ENCODE measurements at places on chromosomes 4 and X.

DNA sequence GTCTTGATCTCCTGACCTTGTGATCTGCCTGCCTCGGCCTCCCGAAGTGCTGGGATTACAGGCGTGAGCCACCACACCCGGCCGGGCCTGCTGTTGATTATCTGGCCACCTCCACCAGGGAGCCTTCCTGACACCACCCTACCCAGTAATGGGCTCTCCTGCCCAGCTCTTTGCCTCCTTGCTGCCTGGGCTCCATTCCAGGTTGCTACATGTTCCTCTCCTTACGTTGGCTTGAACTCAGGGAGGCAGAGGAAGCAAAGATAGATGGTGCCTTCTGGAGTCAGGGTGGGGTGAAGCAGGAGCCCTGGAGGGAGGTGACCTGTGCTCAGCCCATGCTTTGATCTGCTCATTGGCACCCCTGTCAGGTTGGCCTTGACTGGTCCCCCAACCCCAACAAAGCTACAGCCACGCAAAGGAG lies 26.3 kb downstream of the FLNA start:
- no peak for DNase-seq

DNA sequence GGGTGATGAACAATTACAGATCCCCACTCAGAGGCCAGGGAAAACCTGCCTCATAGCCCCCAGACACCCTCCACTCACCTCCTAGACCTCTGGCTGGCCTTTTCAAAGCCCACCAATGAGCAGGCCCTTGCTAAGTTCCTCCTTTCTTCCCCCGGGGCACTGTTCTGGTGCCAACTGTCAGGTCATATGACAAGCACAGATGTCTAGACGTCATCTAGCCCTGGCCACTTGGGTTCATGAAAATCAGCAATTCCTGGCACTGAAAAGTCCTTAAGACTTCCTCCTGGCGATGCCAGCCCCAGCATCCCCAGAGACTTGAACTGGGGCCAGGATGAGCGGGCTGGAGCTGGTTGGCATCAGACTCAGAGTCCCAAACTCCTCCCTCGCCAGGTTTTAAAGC lies 115.6 kb upstream of the NALF2 start:
- no peak for DNase-seq

- no peak for DNase-seq
Measured at GRCh38 chr4:152594057-152594456, 58.2 kb upstream of the FBXW7 start.

GRCh38 chr4:119785963-119786362 lies 157.4 kb upstream of the PDE5A start:
- DNase-seq = no peak

GRCh38 chrX:104105330-104106262 lies 6.7 kb upstream of the ZCCHC18 start:
- DNase-seq = no peak

DNA sequence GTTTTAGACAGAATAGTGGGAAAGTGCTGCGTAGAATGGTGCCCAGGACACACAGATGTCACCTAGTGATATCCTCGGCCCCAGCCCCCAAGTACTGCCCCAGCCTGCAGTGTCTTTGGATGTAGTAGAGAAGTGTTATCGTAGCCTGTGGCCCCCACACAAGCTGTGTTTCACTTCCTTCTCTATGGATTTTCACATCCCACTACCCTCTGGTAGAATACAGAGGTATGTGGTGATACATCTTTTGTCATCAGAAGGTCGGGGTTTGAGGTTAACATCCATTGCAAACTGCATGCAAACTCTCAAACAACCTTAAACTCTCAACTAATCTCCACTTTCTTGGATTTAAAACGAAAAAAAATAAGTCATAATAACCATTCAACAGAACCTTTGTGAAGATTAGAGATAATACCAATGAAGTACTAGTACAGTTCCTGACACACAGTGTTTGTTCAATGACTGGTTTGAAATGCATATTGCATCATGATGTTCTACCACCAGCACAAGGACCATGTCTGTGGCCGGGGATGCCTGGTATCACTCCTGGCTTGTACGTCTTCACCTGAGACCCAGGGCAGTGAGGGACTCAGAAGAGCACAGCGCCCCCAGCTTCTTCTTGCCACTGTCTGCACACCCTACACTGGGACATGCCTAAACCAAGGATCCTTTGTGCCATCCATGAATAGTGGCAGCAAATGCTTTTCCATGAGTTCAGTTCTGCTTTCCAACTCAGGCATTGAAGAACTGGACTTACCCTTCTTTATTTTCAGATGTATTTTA lies 267.3 kb downstream of the DCTD start:
- DNase-seq = no peak

GRCh38 chr4:187992971-187993370 lies 2.6 kb upstream of the ZFP42 start:
- DNase-seq = no peak

DNA sequence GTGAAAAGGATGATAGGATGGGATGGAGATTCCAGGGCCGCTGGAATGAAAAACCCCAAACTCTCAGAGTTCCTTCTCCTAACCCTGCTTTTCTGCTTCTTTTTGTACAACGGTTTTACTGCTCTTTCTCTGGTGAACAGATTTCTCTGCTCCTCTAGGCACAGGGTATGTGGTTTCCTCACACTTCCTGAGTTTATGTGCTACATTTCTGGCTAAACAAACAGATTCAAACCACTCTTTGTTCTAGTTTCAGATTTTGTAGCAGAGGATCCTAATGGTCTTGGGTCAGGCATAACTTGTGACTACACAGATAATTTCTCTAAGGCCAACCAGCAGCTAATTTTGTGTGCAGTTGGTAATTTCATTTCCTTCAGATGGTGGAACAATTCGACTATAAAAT lies 52.6 kb downstream of the OSTC start:
- DNase-seq = no peak

GRCh38 chr4:109683621-109684253 lies 19.5 kb downstream of the CASP6 start:
- DNase-seq = no peak

- no peak for DNase-seq
Measured at GRCh38 chr4:57048590-57049304, 61.4 kb downstream of the IGFBP7 start.

- no peak for DNase-seq
Measured at GRCh38 chrX:107710617-107711391, 64.8 kb downstream of the TSC22D3 start.

GRCh38 chr4:8114456-8115202 lies 44.0 kb downstream of the ABLIM2 start:
- no peak for DNase-seq

DNA sequence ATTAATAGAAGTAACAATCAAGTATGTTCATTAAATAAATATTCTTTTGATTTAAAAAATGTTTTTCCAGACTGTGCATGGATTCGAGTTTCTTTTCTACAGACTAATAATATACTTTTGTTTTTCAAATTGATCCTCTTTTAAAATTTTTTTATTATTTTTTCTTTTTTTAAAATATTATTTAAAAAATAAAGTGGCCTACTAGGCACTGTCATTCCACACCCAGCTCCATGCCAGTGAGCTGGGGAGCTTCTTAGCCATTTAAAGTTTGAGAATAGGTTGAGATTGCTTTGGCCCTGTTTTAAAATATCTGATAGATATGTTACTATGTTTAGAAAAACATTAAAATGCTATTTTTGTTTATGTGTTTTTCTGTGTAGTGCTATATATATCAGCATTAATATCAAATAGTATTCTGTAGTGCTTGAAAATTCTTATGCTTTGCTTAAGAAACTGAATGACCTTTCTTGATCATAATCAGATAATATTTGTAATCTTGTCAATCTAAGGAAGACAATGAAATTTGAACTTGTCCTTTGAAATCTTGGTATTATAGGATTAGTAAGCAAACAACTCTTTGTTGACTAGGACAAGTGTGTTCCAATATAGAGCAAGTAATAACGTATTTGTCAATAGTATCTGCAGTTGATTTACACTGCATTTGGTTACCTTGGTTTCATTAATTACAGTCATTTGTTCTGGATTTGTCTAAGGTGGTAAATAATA lies 12.6 kb downstream of the PCDH10 start:
- DNase-seq = no peak

DNA sequence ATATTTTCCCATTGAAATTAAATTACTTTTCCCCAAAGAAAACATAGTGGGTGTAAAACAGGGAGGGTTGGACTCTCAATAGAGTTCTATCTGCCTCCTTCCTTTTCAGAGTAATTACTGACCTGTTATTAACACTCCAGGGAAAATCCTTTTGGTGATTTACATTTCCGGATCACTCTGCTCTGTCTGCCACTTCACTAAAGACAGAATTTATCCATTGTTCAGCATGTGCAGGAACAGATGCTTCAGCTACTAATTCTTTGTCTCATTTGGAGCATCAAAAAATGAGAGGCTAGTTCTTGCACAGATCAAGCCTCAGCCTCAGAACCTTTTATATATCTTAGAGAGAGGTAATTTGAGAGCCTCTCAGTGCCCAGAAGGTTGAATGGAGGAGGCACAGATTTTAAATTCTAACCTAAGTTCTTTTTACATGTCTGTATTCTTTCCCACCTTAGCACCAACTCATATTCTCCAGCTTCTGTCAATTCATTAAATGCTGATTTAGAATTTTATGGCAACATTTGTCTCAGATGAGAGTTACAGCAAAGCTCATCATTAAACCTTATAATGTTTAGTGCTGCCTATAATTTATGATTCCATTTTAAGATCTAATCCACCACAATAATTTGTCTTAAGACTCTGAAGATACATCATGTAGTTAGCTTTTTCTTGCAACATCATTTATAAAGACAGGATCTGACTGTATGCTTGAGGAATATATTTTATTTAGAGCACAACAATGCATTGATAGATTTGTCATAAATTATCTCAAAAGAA lies 1494.4 kb downstream of the STIM2 start:
- DNase-seq = no peak

DNA sequence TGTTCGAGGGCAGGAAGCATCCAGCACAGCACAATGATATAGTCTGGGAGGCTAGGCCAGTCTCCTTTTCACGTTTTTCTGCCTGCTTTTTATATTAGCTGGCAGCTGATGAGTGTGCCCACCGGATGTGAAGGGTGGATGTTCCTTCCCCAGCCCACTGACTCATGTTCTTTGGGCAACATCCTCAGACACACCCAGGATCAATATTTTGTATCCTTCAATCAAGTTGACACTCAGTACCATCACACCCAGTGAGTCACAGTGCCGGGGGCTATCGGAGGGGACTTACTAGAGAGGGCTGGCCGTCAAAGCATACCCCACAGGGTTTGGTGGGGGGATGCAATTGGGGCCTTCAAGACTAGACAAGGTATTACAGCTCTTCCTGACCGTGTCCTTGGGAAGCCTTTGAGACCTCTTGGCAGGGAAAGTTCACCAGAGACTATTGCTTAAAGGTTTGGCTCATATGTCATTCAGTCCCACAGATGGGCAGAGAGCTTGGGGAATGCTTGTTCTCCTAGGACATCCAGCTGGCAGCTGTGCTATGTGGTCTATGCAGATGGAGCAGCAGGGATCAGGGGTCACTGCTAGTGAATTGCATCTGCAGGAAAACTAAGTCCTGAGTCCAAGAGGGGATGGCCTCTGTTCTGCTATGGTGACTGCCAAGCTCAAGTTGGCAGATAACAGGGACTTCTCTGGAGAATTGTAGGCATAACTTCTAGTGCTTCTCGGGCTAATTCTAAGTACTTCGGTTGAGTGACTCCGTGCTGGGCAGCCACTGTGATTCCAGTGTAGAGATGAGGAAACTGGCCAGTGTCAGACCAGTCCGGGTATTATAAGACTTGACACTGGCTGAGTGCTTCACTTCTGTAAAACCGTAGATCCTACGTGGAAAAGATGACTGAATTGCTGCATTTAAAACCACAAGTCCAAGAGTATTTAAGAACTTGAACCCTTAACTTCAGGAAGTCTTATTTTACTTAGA lies 12.9 kb upstream of the WDR1 start:
- DNase-seq = no peak

DNA sequence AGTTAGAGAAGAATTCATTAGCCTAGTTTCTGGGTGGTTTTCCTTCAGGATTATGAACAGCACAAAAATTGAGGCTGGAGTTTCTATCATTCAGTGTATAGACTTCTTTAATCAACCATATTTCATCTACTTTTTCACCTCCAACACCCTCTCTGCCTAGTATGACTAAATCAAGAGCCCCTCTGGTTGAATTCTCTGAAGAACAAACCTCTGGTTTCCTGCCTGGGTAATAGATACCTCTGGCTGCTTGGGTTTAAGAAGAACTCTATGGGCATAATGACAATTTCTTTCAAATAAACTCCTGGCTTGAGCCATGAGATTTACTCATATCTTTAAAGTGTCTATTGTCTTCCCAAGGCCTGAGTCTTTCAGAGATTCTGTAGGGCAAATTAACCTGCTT lies 66.5 kb downstream of the C4orf33 start:
- no peak for DNase-seq

DNA sequence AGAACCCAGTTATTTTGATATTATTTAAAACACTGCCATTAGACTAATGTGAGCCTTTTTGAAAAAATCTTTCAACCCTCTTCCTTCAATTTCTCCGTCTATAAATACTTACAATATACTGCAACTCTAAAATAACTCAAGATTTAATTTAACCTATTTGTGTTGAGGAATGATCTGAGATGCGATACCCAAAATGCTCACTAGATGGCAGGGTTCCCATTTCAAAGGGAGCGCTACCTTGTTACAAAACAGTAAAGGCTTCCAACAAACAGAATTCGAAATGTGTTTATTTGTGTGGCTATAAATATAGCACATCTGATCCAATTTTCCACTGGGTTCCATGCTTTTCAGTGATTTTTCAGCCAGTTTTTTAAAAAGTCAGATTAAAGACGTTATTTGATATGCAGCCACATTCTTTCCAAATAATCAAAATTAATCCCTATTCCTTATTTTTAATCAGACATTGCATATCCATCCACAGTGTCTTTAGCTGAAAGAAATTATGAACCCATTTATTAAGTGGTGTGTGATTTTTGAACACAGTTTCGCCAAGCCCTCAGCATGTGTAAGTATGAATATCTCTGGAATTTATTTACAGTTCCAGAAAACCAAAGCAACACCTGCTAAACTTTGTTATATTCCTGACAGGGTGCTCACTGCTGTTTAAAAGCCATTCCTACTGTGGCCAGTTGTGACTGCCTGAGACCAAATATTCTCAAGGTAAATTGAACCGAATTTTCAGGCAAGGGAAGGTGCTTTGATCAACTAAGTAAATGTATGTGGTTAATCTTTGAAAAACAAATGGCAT lies 668.0 kb upstream of the LCORL start:
- DNase-seq = no peak

- no peak for DNase-seq
Measured at GRCh38 chr4:93827272-93827947, 1.1 kb upstream of the ATOH1 start.

- no peak for DNase-seq
Measured at GRCh38 chr4:25585901-25586523, 69.6 kb upstream of the SLC34A2 start.

DNA sequence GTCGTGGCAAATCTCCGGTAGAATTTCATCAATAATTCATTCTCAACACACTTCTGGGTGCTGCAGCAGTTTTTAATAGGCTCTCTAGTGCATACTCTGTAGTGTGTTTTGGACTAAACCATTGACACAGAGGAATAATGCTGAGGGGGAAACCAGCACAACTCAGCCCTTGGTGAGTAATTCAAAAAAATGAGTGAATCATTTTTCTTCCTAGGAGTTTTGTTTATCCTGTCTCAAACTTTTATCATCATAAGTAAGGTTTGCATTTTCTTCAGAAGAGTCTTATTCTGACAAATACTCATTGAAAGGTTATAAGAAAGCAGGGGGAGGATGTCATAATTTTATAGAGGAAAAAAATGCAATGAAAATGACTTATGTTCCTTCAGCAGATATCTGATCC lies 2542.7 kb downstream of the PCDH7 start:
- DNase-seq = no peak

GRCh38 chr4:111955001-111955400 lies 190.3 kb upstream of the FAM241A start:
- DNase-seq = no peak

Measured in activated effector memory CD4-positive, alpha-beta T cell treated with Interleukin-2 at 50 U/mL for 16 hours (primary cell).